ENCODE measurements at places on chromosomes 5 and 9.

GRCh38 chr9:127763918-127764384, 14.5 kb downstream of the SH2D3C start:
- no peak for DNase-seq

- no peak for DNase-seq
Observed at GRCh38 chr5:137054792-137055191, 444.3 kb downstream of the SPOCK1 start.

DNA sequence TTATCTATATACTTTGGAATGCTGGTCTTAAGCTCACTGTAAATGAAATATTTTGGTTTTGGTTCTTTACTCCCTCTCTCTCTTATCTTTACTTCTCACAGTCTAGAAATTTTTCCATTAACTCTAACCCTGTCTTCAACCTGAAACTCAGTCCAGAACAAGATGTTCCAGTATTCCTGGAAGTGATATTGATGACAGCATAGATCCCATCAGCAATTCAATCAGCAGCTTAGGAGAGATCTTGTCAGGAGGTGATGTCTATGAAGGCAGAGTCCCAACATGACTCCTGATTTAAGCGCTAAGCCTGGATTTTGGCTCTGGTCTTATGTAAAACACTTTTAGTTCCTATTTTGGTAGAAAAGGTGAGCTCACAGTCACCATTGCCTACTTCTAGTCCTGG, 52.6 kb downstream of the RFK start:
- no peak for DNase-seq

DNA sequence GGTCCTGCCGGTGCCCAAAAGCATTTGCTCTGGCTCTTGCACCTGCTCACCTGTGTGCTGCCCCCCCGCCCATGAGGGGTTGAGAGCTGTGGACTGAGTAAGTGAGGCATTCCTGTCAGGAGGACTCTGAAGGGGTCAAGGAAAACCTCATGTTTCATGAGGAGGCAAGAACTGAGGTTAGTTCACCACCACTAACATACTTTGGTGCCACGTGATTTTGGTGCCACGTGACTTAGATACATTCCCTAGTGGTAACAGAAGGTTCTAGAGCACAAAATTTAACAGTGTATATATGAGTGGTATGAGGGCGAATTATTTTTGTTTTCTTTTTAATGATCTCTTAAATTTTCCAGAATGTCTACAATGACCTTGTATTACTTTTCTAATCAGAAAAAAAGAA, 6.3 kb upstream of the IL12B start:
- DNase-seq, result no peak

DNA sequence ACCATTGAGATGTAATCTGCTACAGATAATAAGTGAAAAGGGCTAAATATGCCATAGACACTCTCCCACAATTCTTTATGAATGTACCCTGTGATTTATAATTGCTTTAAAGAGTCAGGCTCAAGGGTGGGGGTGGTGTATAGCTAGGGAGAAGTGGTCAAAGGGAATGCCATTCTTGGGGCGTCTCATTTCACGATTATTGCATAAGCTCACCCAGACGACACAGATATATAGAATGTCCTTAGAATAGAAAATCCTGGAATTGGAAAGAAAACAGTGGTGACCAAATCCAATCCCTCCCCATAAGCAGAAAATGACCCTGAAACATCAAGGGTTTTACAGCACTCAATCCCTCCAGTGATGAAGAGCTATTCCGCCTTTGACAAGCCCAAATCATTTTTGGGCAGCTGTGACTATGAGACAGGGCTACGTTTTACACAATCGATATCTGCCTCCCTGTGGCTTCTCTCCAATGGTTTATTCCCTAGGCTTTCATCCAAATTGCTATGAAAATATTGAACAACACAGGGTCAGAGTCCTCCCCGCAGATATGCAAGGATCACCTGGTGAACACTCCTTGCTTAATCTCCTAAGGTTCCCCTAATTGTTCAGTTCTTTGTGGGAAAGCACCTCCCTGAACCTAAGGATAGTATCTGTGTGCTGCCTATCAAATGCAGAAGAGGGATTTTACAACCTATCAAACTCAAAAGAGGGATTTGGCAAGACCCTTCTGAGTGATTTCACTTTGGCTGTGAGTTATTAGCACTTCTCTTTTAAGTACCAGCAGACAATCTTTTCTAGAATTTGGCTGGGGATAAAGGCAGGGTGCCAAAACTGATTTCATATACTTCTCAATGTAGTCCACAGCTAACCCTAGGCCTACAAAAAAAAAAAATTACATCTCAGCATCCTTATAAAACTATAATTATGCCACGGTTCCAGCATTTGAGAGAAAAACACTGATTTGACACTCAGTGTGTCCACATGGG, 144.9 kb upstream of the CDH6 start:
- DNase-seq, result no peak

DNA sequence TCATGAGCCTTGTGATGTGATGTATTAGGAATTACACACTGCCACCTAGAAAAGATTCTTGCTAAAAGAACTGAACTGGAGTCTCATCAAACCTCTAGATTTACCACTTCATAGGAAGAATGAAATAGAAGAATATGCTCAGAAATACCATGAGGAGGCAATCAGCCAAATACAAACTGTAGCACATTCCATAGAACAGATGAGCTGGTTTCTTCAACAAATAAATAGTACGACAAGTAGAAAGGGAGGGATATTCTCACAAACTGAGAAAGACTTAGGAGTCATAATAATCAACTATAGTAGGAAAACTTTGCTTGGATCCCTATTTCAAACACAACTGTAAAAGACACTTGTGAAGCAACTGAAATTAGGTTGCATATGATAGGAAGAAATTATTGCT, 15.4 kb downstream of the PLGRKT start:
- no peak for DNase-seq

DNA sequence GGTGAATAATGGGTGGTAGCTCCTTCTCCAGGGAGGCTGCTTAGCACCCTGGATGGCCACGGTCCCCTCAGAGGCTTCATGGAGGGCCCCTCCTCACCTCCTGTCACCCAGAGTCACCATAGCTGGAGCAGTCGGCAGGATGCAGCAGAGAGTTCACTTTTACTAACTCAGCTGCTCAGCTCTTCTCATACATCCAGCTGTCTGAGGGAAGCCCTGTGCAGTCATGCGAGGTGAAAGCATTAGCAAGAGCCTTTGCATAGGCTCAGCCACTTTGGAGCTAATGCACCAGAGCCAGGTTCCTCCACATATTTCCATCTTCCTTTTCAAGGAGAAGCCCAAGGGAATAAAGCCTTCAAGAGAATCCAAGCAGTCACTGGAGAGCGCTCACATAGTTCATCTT, 499.2 kb downstream of the BNC2 start:
- no peak for DNase-seq

- DNase-seq, result no peak
Observed at GRCh38 chr5:180553530-180553929, 37.8 kb downstream of the SCGB3A1 start.

DNA sequence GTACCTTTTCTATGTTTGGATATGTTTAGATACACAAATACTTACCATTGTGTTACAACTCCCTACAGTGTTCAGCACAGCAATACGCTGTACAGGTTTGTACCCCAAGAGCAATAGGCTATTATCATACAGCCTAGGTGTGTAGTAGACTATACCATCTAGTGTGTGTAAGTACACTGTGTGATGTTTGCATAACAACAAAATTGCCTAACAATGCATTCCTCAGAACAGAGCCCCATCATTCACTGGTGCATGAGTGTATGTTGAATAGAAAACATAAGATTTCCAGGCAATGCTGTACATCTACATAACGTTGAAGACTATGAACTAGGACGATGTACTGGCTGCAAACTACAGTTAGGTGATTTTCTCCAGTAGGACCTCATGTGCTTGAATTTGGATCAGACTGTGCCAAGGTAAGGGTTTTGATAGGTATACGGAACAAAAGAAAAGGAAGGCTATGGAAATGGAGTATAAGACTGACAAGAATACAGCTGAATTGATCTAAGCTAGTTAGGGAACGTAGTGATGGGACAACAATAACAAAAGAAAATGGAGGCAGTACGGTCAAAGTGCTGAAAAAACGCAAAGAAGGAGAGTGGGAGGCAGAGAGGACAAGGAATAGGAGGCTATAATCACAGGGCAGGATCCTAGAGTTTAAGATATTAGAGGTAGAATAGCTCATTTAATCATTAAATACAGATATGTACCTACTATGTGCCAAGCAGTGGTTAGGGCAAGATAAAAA, 46.9 kb downstream of the FNIP1 start:
- no peak for DNase-seq

DNA sequence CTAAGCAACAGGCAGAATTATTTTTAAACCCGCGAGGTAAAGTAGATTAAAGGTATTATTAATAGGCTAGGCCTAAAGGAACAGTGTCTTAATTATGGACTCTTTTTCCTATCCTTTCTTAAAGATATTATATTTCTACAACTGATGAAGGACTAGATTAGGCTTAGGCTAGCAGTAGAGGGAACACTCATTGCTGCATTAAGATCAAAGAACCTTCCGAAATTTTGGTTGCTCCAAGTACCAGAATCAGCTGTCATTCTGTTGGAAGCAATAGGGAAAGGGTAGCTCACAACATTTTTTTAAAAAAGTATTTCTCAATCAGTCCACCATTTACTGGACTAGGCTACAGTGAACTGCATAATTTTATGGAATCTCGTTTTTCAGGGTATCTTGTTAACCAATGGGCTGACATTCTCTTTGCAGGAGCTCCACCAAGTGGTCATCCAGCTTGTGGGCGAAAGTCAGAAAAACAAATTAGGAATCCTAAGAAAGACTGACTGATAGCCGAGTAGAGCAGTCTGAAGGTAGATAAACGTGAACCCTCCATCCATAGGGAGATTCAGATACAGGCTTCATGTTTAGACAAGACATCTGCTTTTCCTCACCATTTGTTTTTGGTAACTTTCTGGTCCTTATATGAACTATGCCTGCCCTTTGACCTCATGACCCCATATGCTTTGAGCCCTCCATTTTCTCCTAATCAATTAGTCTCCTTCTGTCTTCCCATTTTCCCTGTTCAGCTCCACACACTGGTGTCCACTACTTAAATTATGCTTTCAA, 103.6 kb upstream of the CHD1 start:
- DNase-seq, result peak; percentile 12

- no peak for DNase-seq
Observed at GRCh38 chr5:82397741-82398320, 119.7 kb upstream of the RPS23 start.

DNA sequence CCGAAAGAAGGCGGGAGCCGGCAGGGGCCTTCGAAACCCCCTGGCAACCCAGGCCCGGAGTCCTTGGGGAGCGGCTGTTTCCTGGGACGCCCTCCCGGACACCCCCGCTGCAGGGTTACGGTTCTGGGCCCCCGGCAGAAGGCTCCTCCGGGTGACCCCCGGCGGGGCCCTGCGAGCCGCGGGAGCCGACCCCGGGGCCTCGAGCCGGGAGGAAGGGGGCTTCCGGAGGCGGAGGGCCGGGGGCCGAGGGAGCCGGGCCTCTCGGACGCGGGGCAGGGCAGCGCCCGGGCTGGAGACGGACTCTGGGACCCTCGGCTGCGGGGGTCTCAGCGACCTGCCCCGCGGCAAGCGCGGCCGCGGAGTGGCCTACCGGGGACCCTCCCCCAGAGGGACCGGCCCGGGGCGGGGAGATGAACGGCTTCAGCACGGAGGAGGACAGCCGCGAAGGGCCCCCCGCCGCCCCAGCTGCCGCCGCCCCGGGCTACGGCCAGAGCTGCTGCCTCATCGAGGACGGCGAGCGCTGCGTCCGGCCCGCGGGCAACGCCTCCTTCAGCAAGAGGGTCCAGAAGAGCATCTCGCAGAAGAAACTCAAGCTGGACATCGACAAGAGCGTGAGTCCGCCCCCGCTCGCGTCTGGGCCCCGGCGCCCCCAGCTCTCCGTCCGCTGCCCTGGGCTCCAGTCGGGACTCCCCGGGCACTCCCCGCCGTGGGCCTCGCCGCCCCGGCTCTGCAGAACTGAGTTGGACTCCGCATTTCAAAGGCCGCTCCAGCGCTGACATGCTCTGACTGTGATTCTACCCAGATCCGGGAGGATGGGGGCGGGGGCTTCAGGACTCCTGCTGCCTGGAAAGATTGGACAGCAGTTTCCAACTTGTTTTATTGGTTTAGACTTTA, 645 bp downstream of the SAP30L start:
- no peak for DNase-seq

- DNase-seq, result no peak
Observed at GRCh38 chr5:58486290-58486689, 4.9 kb upstream of the GAPT start.

DNA sequence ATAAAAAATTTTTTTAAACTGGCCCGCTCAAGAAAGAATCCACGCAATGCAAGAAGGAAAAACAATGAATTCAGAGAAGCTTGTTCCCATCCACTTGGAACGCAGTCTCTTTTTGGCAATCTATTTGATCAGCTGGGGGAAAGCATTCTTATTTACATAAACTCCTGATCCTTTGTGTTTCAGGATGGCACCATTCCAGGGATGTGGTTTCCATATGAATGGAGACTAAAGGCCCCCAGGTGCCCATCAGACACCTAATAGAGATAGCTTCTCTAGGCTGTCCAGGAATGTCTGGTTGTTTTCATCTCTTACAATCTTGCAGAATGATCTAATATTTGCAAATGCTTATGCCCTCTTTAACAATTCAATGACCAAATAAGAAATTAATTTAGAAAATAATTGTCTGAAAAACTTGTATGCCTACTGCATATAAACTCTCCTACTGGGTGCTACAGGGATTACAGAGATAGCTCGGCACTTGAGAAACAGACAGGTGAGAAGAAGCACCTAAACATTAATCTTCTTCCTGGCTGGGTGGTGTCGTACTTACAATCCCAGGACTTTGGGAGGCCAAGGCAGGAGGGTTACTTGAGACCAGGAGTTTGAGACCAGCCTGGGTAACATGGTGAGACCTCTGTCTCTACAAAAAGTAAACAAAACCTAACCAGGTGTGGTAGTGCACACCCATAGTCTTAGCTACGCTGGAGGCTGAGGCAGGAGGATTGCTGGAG, 3.0 kb upstream of the RASGRF2 start:
- DNase-seq, result no peak

DNA sequence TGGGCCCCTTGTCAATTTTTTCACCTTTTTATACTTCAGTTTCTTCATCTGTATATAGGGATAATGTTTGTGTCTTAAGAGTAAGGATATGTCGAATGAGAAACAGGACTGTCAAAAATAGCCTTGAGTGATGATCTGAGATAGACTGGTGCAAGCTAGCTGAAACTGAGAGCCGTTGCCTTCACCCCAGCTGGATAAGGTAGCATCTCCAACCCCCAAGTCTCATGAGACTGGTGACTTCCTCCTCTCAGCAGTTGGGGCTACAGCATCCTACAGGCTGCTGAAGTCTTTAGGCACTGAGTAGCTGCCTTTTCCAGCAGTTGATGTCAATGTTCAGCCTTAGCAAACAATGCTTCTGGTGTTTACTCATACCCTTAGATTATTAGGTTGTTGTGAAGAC, 330.2 kb downstream of the OSTF1 start:
- no peak for DNase-seq

DNA sequence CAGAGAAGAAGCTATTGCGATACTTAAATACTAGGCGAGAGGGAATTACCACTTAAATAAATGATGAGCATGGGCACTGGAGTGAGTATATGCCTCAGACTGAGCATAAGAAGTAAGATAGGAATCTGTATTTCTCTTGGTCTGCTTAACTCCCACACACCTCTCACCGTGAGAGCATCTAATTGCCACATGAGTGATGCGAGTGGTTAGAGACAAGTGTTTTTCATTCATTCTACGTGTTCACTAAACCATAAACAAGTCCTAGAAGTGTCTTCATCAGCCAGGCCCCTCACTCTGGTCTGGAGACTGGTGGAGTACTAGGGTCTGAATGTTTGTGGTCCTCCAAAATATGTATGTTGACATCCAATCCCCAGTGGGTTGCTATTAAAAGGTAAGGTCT, 150.2 kb upstream of the SLC12A2 start:
- no peak for DNase-seq

- DNase-seq, result no peak
Observed at GRCh38 chr9:123608104-123608503, 252.1 kb downstream of the CRB2 start.

- no peak for DNase-seq
Observed at GRCh38 chr5:150131978-150132694, 23.5 kb downstream of the PDGFRB start.

Measured in epithelial cell of prostate (primary cell).